ENCODE measurements at places on chromosomes 7 and 10.

GRCh38 chr10:31304291-31304970 lies 14.6 kb upstream of the ZEB1 start:
- H3K4me3 ChIP-seq: no peak overlapping the region
- no peak for DNase-seq
- no peaks in the 10 kb centered on the region for H3K4me1 ChIP-seq
- no peaks in the 10 kb centered on the region for H3K27me3 ChIP-seq
- H3K36me3 ChIP-seq: no peaks in the 10 kb centered on the region

- no peak overlapping the region for H3K4me3 ChIP-seq
- H3K27ac ChIP-seq: no peak overlapping the region
- DNase-seq: no peak
- H3K27me3 ChIP-seq: no peaks in the 10 kb centered on the region
Observed at GRCh38 chr7:15853832-15854470, 167.5 kb upstream of the MEOX2 start.

- H3K36me3 ChIP-seq: no peaks in the 10 kb centered on the region
- DNase-seq: no peak
- H3K4me3 ChIP-seq: no peak overlapping the region
- no peak overlapping the region for H3K27ac ChIP-seq
- H3K27me3 ChIP-seq: no peaks in the 10 kb centered on the region
Observed at GRCh38 chr10:76435157-76435556, 1003.7 kb downstream of the LRMDA start.

GRCh38 chr7:128020159-128020558 lies 11.1 kb downstream of the LRRC4 start:
- no peak for DNase-seq
- H3K4me1 ChIP-seq: no peaks in the 10 kb centered on the region
- no peak overlapping the region for H3K27ac ChIP-seq
- no peaks in the 10 kb centered on the region for H3K27me3 ChIP-seq
- H3K4me3 ChIP-seq: no peak overlapping the region

DNA sequence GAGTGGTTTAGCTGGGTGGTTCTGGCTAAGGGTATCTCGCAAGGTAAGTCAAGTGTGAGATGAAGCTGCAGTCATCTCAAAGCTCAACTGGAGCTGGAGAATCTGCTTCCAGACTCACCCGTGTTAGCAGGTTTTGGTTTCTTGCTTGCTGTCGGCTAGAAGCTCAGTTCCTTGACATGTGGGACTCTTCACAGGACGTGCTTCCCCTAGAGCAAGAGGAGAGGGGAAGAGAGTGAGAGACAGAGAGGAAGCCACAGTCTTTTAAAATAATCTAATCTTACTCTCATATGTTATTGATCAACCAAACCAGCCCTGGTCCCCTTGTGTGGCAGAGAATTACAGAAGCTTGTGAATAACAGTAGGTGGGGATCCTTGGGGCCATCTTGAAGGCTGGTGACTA lies 199.5 kb downstream of the REEP3 start:
- DNase-seq: no peak
- no peaks in the 10 kb centered on the region for H3K27me3 ChIP-seq
- H3K36me3 ChIP-seq: no peaks in the 10 kb centered on the region
- H3K27ac ChIP-seq: no peak overlapping the region
- no peak overlapping the region for H3K4me3 ChIP-seq

- no peaks in the 10 kb centered on the region for H3K36me3 ChIP-seq
- DNase-seq: no peak
- peak overlapping the region; percentile 75 for H3K4me3 ChIP-seq
- peak overlapping the region; percentile 84 for H3K27ac ChIP-seq
- no peaks in the 10 kb centered on the region for H3K27me3 ChIP-seq
Observed at GRCh38 chr7:158828133-158829020, 932 bp downstream of the ESYT2 start.

DNA sequence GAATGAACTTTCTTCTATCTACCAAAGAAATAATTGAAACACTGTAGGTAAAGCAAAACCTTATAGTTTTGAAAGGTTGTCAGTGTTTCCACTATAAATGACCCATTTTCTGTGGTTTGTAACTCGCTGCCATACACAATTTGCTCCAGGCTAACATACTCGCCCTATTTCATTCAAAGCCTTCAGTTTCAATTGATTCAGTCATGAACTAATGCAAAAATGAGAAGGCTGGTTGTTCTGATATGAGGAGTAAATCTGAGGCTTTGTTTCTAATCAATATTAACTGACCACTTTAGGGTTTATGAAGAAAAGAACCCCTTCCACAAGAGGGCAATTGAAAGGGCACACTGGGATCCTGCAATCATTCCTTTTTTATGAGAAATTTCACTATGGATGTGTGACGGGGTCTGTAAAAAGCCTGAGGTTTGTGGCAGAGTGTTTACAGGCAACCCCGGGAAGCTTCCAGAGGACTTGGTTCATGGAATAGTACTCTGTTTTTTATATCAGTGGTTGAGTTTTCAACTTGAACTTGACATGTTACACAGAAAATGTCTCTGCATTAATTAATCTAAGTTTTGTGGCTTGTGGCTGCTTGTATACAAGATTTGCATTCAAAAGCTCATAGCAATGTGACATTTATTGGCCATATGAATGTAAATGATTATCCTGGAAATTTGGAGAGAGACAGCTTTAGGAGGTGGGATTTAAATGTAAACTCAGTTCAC lies 133.2 kb downstream of the NRP1 start:
- no peak overlapping the region for H3K4me3 ChIP-seq
- H3K36me3 ChIP-seq: no peaks in the 10 kb centered on the region
- no peaks in the 10 kb centered on the region for H3K4me1 ChIP-seq
- no peak overlapping the region for H3K27ac ChIP-seq
- no peaks in the 10 kb centered on the region for H3K27me3 ChIP-seq

DNA sequence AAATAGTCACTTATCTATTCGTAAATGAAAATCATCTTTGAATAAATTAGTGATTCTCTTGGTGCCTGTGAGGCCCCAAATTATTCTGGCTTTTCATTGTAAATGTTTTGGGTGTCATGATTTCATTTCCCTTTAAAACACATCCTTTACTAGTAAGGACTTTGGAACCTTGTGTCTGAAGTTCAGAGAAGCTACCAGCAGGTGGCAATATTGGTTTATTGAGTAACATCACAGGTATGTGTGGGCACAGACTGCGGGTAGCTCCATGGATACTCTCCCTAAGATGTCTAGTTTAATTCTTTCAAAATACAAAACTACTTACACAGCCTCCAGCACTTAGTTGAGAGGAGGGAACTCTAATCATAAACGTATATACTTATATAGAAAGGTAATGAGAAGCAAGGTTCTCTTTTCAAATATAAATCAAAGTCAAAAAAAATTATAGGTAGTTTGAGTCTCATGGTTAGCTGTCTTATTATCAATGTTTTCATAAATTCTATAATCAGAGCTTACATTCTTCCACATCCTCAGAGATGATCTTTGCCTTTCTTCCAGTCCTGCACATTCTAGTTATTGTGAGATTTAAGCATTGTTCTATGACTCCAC lies 449.6 kb downstream of the GRM8 start:
- no peak overlapping the region for H3K4me3 ChIP-seq
- no peaks in the 10 kb centered on the region for H3K4me1 ChIP-seq
- H3K36me3 ChIP-seq: no peaks in the 10 kb centered on the region
- peak; percentile 4 for DNase-seq
- H3K27ac ChIP-seq: no peak overlapping the region

GRCh38 chr7:115085421-115085820 lies 163.5 kb downstream of the MDFIC start:
- H3K27ac ChIP-seq: no peak overlapping the region
- no peaks in the 10 kb centered on the region for H3K27me3 ChIP-seq
- no peaks in the 10 kb centered on the region for H3K4me1 ChIP-seq
- H3K4me3 ChIP-seq: no peak overlapping the region
- no peaks in the 10 kb centered on the region for H3K36me3 ChIP-seq

GRCh38 chr10:124917428-124918190 lies 24.3 kb upstream of the ZRANB1 start:
- H3K36me3 ChIP-seq: peaks cover under 1% of the 10 kb centered on the region
- peak overlapping the region; percentile 86 for H3K4me3 ChIP-seq
- H3K27ac ChIP-seq: peak overlapping the region; percentile 68
- H3K27me3 ChIP-seq: no peaks in the 10 kb centered on the region

GRCh38 chr7:82624337-82624736 lies 180.8 kb upstream of the CACNA2D1 start:
- no peak overlapping the region for H3K27ac ChIP-seq
- no peak overlapping the region for H3K4me3 ChIP-seq
- H3K4me1 ChIP-seq: no peaks in the 10 kb centered on the region
- no peaks in the 10 kb centered on the region for H3K27me3 ChIP-seq
- no peaks in the 10 kb centered on the region for H3K36me3 ChIP-seq

- DNase-seq: no peak
- H3K27me3 ChIP-seq: no peaks in the 10 kb centered on the region
- peaks cover 3% of the 10 kb centered on the region for H3K36me3 ChIP-seq
- peaks cover 2% of the 10 kb centered on the region for H3K4me1 ChIP-seq
- no peak overlapping the region for H3K4me3 ChIP-seq
Observed at GRCh38 chr7:23001610-23002009, 12.3 kb downstream of the HYCC1 start.
